Spinal cord (tissue), 10 donors: ENCODE measurements at places on chromosomes 7 and 10. TPM values are rescaled to one million over a fixed set of nuclear protein-coding genes. Genes with fewer than 3 reads are reported as not detected.

CXCL12 gene
- 152 TPM for total RNA-seq

PDK4 gene
- total RNA-seq: 35.2 TPM

TMEM270 gene
- total RNA-seq: not detected

C10orf67 gene
- 0.69 TPM for total RNA-seq

NUTM2E gene
- 0.79 TPM for total RNA-seq

CALCR gene
- 0.39 TPM for total RNA-seq

OR13A1 gene
- not detected for total RNA-seq

LBX1 gene
- 4.0 TPM for total RNA-seq

GPR15LG gene
- not detected for total RNA-seq

HOXA11 gene
- not detected for total RNA-seq

DRGX gene
- 3.4 TPM for total RNA-seq

GJD4 gene
- total RNA-seq: not detected
